Tibial artery (tissue), 4 donors: ENCODE measurements at places on chromosomes 12 and 14.
A peak's percentile ranks its signal among the peaks of the same experiment; 100 is the strongest.

GRCh38 chr12:80838024-80838658, 99.6 kb downstream of the LIN7A start:
- no peaks in the 10 kb centered on the region for H3K27me3 ChIP-seq
- H3K36me3 ChIP-seq = no peaks in the 10 kb centered on the region
- H3K4me1 ChIP-seq = peaks cover 23% of the 10 kb centered on the region
- H3K4me3 ChIP-seq = no peak overlapping the region
- no peak for DNase-seq
- no peak overlapping the region for H3K27ac ChIP-seq

- H3K27ac ChIP-seq = no peak overlapping the region
- H3K4me1 ChIP-seq = no peaks in the 10 kb centered on the region
- no peaks in the 10 kb centered on the region for H3K27me3 ChIP-seq
- no peaks in the 10 kb centered on the region for H3K36me3 ChIP-seq
- DNase-seq = no peak
Observed at GRCh38 chr14:104980611-104981531, 2.7 kb upstream of the AHNAK2 start.

DNA sequence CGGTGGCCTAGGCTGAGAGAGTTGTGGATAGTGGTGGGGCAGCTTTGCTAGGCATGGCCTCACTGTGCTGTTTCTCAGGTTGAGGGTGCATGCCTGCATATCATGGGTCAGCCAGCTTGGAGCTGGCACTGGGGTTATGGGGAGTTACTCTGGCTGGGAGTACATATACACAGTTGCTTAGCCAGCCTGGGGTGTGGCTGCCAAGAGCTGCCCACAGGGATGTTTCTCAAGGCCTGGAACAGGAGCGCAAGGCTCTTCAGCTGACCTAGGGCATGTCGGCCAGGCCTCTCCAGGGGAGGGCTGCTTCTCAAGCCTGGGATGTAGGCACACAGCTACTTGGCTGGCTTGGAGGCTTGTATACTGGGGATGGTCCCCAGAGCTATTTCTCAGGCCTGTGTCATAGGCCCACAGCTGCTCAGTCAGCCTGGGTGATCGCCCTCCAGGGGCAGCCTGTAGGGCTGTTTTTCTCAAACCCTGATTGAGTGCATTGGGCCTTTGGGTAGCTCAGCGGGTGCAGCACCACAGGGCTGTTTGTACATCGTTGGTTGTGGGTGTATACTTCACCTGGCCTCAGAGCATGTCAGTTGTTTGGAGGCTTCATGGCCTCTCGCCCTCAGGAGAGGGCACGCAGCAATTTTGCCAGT, 114.9 kb downstream of the METTL25 start:
- H3K4me3 ChIP-seq = no peak overlapping the region
- no peaks in the 10 kb centered on the region for H3K4me1 ChIP-seq
- no peak for DNase-seq

DNA sequence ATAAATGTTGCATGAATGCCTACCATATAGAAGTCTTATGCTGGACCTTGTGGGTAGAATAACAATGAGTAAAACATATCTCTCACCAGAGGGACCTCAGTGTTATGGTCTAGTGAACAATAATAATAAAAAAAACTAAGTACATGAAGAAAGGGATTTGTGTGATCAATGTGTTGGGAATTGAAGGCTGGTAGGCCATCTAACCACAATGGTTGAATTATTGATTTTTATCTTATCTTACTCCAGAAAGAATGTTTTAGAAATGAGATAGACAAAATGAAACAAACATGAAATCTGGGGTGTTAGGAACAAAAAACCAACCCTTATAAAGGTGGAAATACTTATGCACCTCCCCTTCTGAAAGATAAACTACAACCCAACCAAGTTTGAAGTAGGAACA, 243.9 kb upstream of the LRIG3 start:
- H3K4me1 ChIP-seq = no peaks in the 10 kb centered on the region
- no peak for DNase-seq
- H3K27ac ChIP-seq = no peak overlapping the region

GRCh38 chr14:105343194-105343593, 28.6 kb downstream of the PACS2 start:
- H3K4me1 ChIP-seq = peaks cover 11% of the 10 kb centered on the region
- no peaks in the 10 kb centered on the region for H3K36me3 ChIP-seq
- H3K4me3 ChIP-seq = no peak overlapping the region
- H3K27me3 ChIP-seq = no peaks in the 10 kb centered on the region
- no peak overlapping the region for H3K27ac ChIP-seq

DNA sequence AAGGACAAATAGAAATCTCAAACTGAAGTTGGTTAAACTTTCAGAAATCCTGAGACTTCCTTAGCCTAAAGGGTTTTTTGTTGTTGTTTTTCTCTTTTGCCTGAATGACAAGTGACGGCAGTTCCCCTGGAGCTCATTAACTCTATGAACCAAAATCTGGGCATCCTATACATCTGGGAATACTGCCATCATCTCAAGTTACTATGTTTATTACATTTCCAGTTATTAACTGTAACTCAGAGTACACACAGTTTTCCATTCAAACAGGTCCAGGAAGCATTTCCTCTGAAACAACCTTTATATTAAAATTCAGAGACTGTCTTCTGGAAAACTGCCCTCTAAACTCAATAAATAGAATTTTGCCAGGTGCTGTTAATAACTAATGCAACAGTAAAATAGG, 55.6 kb upstream of the CDKL1 start:
- H3K27me3 ChIP-seq = no peaks in the 10 kb centered on the region
- H3K27ac ChIP-seq = no peak overlapping the region
- no peak for DNase-seq
- no peaks in the 10 kb centered on the region for H3K4me1 ChIP-seq
- peaks cover 69% of the 10 kb centered on the region for H3K36me3 ChIP-seq
- H3K4me3 ChIP-seq = no peak overlapping the region

- no peaks in the 10 kb centered on the region for H3K4me1 ChIP-seq
- H3K27ac ChIP-seq = no peak overlapping the region
- DNase-seq = no peak
- no peaks in the 10 kb centered on the region for H3K27me3 ChIP-seq
Observed at GRCh38 chr14:103315351-103315911, 18.6 kb upstream of the EIF5 start.

GRCh38 chr12:5624486-5625272, 192.8 kb downstream of the NTF3 start:
- H3K4me3 ChIP-seq = no peak overlapping the region
- no peaks in the 10 kb centered on the region for H3K36me3 ChIP-seq
- H3K27ac ChIP-seq = no peak overlapping the region

DNA sequence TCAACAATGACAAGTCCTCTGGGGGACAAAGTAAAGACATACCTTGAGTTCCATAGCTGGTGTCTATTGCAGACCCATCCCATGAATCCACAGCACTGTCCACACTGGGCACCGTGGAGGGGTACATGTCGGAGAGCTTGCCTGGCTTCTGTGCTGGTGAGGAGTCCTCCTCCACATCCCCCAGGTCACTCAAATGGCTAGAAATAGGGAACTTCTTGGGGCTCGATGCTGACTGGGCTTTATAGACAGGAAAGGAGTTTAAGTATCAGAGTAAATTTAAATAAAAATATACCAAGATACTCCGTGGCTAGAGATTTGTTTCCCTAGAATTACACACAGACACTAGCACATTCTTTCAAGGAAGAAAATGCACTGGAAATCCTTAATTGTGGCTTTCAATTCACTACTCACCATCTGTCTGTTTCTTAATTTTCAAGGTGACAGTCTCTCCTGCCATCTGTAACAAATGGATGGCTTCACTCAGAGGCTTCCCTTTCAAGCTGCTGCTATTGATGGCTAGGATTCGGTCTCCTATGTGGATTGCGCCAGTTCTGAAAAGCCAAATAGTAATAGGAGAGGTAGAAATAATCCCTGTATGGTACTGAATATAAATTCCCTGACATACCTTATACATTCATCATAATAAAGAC, 90.1 kb downstream of the HELB start:
- H3K4me1 ChIP-seq = no peaks in the 10 kb centered on the region
- no peaks in the 10 kb centered on the region for H3K27me3 ChIP-seq
- H3K4me3 ChIP-seq = no peak overlapping the region
- no peak overlapping the region for H3K27ac ChIP-seq
- no peak for DNase-seq

- no peaks in the 10 kb centered on the region for H3K27me3 ChIP-seq
- peaks cover 7% of the 10 kb centered on the region for H3K4me1 ChIP-seq
- peak; percentile 69 for DNase-seq
- peak overlapping the region; percentile 75 for H3K4me3 ChIP-seq
- H3K27ac ChIP-seq = peak overlapping the region; percentile 66
Observed at GRCh38 chr12:69739287-69740191, 879 bp downstream of the RAB3IP start.

DNA sequence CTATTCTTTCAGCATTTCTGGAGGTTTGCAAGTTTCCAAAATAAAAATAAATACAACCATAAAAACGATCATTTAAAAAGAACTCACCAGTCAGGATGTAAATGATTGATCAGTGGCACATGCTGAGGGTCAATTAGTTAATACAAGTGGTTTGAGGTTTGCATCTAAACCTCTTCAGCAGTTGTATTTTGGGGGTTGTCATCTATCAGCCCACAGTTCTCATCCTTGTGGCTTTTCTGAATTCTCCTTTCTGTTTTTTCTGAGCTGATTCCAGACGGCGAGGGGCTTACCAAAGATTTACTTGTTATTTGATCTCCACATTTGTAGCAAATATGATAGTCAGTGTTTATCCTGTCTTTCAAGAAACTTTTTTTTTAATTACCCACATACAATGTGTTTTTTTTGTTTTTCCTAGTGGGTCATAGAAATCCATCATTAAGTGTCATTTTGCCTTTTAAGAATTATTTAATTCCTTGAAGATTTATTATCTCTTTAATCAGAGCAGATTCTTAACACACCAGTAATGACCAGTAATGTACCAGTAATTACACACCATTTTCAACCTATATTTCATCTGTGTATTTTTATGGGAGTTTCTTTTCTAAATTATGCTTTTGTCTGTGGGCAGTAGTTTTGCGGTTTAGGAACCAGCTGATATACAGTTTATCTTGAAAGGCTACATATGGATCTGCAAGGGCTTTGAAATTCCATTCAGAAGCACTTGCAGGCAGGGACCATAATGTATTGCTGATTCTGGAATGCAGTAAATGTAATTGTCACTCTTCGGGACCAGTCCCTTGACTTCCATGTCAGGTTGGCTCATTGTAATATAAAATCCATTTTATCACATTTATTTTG, 56.3 kb upstream of the DAAM1 start:
- no peaks in the 10 kb centered on the region for H3K27me3 ChIP-seq
- no peak overlapping the region for H3K4me3 ChIP-seq
- no peaks in the 10 kb centered on the region for H3K36me3 ChIP-seq
- no peak for DNase-seq

GRCh38 chr14:104676694-104677511, 12.5 kb upstream of the INF2 start:
- H3K4me3 ChIP-seq = peak overlapping the region; percentile 51
- peak overlapping the region; percentile 87 for H3K27ac ChIP-seq
- no peaks in the 10 kb centered on the region for H3K36me3 ChIP-seq
- H3K4me1 ChIP-seq = no peaks in the 10 kb centered on the region
- H3K27me3 ChIP-seq = no peaks in the 10 kb centered on the region

DNA sequence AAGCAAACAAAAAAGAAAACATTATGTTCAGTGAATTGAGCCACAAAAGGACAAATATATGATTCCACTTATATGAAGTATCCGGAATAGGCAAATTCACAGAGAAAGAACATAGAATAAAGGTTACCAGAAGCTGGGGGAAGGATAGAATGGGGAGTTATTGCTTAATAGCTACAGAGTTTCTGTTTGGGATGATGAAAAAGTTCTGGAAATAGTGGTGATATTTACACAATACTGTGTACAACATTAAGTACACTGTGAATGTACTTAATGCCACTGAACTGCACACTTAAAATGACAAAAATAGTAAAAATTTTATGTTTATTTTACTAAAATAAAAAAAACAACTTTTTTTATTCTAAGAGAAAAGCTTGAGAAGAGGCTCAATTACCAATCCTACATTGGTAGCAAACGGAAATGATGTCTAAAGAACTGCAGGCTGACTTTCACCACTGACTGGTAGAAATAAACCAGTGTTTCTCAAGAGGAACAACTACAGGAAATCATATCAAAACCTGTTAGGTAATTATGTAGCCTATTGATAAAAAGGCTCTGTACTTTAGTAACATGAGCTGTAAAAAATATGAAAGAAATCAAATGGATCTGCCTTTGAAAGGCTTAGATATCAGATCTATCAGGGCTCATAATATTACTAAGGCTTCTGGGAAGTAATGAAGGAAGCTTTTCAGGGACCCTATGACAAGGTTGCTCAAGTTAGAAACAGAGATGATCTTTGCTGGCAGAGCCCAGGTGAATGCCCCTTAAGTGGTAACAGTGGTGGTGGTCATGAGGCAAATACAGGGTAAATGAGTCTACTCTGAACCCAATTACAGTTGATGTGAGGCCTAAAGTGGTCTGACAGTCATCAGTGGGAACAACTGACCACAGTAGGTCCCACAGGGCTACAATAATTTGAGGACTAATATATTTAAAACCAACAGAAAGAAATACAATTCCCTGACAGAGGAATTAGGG, 41.3 kb downstream of the BAZ1A start:
- H3K27ac ChIP-seq = no peak overlapping the region
- DNase-seq = no peak
- no peaks in the 10 kb centered on the region for H3K4me1 ChIP-seq
- no peaks in the 10 kb centered on the region for H3K36me3 ChIP-seq

DNA sequence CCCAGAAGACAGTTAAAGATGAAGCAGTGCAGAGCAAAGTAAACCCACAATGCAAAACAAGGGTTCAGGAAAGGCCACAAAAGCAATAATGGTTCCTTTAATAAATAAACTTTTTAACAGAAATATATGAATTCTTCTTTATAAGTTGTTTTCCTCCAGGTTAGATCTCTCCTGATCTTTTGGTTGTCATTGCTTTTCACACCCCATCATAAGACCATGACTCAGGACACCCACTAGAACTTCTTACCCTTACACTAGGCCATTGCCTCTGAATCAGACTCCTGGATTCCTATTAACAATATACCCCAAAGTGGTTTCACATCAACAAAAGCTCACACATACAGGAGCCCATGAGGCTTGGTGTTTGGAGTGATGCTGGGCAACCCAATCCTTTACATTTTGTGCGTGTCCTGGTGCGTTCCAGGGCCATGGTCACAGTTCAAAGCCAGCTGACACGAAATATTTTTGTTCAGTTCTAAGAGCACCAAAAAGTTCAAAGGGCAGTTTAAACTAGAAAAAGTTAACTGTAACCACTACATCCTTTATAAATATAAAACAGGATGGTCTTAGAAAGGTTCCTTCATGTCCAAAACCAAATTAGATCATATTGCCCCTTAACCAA, 187.0 kb downstream of the EPS8 start:
- H3K27ac ChIP-seq = no peak overlapping the region
- H3K27me3 ChIP-seq = no peaks in the 10 kb centered on the region
- no peaks in the 10 kb centered on the region for H3K36me3 ChIP-seq
- no peak for DNase-seq
- no peak overlapping the region for H3K4me3 ChIP-seq
- H3K4me1 ChIP-seq = peaks cover 9% of the 10 kb centered on the region

- no peak overlapping the region for H3K4me3 ChIP-seq
- no peak for DNase-seq
- H3K27ac ChIP-seq = no peak overlapping the region
- H3K4me1 ChIP-seq = no peaks in the 10 kb centered on the region
- peaks cover 29% of the 10 kb centered on the region for H3K27me3 ChIP-seq
Observed at GRCh38 chr12:5907807-5908206, 37.3 kb downstream of the ANO2 start.
